ENCODE measurements at places on chromosomes 7 and 10.

DNA sequence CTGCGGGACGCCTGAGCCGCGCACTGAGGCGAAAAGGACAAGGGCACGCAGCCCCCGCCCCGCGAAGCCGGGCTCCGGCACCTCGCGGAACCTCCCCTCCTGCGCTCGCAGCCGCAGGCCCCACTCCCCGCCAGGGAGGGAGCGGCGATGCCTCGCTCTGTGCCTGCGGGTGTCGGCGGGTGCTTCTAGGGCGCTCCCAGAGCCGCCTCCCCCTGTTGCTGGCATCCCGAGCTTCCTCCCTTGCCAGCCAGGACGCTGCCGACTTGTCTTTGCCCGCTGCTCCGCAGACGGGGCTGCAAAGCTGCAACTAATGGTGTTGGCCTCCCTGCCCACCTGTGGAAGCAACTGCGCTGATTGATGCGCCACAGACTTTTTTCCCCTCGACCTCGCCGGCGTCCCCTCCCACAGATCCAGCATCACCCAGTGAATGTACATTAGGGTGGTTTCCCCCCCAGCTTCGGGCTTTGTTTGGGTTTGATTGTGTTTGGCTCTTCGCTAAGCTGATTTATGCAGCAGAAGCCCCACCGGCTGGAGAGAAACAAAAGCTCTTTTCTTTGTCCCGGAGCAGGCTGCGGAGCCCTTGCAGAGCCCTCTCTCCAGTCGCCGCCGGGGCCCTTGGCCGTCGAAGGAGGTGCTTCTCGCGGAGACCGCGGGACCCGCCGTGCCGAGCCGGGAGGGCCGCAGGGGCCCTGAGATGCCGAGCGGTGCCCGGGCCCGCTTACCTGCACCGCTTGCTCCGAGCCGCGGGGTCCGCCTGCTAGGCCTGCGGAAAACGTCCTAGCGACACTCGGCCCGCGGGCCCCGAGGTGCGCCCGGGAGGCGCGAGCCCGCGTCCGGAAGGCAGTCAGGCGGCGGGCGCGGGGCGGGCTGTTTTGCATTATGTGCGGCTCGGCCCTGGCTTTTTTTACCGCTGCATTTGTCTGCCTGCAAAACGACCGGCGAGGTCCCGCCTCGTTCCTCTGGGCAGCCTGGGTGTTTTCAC is 519 bp downstream of the ITGB8 start:
- DNase-seq: peak; percentile 69

DNA sequence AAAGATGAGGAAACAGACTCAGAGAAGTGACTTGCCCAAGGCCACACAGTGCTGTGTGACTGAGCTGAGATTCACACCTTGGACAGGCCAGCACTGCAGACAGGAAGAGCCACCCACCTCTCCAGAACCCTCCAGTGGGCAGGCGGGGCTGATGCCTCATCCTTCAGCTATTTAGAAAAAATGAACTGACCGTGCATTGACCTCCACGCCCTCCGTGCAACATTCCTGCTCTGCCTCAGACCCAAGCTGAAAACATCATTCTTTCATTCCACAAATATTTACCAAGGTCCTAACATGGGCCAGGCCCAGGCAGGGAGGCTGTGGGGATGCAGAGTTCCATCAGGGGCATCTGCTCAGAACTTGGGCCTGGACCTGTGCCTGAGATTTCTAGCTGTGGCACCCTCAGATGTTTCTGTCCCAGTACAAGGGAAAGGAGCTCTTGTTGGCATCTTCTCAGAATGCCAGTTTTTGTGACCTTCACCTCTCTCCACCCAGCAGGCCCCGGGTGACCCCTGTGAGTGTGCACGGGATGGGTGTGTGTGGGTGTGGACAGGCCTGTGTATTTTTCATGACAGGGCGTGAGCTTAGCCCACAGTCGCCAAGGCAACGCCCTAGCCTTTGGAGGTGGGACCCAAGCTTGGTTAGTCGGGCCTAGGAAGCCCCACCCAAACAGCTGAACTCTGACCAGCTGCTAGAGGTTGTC is 6.5 kb downstream of the VSIR start:
- peak; percentile 89 for DNase-seq

DNA sequence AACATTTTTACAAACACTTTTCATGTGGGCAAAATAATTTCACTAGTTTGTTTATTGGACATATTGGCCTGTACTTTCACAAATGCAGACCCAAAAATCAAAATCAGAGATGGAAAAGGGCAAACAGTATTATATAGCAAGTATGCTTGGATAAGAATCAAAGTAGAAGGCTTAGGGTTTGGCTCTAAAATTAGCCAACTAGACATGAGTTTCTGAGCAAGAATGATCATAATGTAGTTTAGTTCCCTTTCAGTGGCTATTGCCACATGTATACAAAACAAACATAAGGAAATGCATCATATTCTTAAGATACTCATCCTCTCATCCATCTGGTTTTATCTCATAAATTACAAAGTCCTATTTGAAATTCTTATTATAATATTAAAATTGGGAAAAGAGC is 132.5 kb downstream of the IMMP2L start:
- no peak for DNase-seq

DNA sequence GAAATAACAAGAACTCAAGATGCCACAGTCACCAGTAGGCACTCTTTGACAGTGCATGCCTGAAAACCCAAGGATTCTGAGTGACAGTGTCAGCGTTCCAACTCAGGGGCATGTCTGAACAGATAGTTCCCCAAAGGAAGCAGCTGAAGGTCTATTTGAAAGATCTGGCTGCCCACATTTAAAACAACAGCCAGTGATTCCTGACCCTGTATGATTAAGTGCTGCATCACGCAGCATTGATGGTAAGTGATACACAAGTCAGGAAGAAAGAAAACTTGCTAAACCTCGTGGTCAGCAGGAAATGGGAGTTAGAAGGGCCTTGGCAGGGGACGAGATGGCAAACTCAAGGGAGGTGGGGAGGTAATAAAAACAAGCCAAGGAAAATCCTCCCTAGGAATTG is 1013.1 kb downstream of the TYW1 start:
- DNase-seq: no peak

GRCh38 chr10:118107040-118107439 is 60.3 kb upstream of the RAB11FIP2 start:
- DNase-seq: no peak

GRCh38 chr10:78516756-78517155 is 483.1 kb downstream of the RPS24 start:
- DNase-seq: peak; percentile 59

DNA sequence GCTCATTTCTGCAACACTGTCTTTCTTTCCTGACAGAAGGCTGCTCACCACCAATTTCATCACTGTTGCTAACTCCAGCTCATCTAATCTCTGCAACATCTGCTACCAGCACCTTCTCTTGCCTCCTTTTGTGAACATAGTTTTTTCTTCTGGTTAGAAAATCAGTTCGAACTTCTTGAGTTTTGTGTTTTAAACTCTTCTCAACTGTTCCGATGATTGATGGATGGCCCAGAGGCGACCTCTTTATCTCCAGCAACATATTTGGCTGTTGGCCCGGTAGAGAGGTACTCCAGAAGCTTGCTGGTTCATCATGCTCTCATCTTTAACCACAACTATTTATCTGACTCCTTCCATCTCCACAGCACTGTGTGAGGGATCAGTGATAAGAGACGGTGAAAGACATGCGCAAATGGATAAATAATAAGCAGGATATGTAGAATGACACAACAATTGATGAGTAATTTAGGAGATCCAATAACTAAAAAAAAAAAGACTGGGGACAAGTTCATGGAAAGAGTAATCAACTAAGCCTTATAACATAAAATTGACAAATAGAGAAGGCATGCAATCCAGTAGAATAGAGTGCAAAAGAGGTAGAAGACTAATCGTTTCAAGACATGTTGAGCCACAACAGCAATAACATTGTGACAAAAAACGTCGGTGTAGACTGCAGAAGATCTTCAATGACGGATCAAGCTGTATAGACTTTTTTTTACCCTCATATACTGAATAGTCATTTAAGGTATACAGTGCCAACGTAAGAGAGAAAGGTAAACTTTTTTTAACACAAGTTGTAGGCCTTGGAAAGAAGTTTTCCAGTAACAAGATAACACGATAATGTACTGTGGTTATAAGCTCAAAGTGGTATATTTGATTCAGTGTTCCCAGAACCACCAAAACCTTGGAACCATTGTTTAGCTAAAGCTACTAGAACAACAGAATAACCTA is 152.2 kb downstream of the CRPPA start:
- DNase-seq: no peak

DNA sequence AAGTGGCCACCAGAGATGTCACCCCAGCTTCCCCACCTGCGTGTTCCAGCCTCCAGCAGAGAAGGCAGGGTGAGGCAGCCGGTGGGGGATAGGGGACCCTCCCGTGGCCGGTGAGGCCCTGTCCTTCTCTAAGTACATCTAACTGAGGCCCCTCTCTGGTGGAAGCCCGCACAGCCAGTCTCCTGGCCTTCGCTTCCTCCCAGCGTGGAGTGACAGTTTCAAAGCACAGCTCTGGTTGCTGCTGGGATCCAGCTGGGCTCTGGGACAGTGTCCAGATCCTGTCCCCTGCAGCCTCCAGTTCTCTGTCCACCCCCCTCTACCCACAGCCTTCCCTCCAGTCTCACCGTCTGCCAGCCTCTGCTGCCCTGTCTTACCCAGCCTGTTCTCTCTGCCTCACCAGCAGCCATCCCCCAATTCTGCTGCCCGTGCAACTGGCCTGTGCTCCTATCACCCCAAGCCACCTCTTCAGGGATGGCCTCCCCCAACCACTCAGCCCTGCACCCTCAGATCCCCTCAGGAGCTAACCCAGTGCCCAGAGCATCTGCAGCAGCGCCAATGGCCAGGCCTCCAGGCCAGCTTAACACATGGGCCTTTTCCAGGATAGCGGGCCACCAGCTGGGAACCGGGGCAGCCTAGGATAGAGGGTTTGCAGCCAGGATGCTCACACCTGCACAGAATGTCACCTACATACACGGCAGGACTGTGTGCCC is 16.3 kb upstream of the SH2B2 start:
- DNase-seq: peak; percentile 70

DNA sequence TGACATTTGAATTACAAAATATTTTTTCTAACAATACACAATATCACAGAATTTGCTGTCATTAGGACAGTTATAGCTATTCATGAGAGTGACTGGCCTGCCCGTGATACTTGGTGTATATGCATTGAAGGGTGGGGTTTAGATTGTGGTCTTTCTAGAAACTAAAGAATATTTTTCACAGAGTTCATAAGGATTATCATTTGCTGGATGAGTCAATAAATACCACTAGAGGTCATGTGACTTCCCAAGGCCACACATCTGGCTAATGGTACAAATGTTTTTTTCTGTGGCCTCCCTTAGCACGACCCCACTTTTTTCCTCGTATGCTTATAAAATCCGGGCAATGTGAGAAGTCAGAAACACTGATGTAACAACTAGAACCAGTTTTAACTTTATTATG is 5.2 kb downstream of the OPTN start:
- DNase-seq: no peak

GRCh38 chr7:125746510-125746909 is 816.9 kb upstream of the POT1 start:
- no peak for DNase-seq

GRCh38 chr7:87506246-87507180 is 31.0 kb upstream of the ABCB4 start:
- peak; percentile 55 for DNase-seq

DNA sequence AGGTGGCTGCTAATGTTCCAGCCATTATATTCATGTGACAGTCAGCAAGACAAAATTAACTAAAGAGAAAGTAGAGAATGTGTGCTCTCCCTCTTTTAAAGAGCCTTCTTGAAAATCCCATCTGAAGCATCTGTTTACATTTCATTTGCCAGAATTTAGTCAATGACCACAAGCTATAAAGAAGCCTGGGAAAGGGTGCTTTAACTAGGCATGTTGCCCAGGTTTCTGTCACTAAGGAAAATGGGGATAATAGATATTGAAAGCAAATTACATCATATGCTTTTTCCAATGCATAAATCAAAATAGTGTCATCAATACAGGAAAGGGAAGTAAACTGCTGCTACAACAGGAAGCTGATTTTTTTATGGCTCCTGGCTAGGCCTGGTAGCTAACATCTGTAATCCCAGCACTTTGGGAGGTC is 67.7 kb downstream of the ELAPOR2 start:
- DNase-seq: peak; percentile 32

DNA sequence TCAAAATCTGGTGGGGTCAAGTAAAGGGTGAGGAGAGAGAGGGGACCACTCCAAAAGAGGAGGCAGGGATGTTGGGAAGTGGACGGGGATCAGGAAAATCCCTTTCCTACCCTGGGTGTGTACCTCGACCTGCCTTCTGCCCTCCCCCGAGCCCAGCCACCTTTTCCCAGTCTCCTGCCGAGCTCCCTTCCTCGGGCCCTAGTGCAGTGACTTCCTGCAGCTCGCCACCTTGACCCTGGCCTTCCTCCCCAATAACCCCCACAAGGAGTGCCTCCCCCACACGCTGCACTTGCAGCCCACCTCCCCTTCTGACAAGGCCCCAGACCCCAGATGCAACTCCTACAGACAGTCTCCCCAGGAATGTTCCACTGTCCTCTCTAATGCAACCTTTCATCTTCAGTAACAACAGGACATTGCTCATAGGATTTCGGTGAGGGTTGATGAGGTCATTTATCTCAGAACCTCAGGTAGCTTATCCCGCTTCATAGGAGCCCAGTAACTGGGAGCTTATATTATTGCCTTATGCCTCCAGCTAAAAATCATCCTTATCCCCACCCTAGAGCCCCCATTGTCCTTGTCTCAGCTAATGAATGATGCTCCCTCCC is 90.1 kb downstream of the MKI67 start:
- no peak for DNase-seq

DNA sequence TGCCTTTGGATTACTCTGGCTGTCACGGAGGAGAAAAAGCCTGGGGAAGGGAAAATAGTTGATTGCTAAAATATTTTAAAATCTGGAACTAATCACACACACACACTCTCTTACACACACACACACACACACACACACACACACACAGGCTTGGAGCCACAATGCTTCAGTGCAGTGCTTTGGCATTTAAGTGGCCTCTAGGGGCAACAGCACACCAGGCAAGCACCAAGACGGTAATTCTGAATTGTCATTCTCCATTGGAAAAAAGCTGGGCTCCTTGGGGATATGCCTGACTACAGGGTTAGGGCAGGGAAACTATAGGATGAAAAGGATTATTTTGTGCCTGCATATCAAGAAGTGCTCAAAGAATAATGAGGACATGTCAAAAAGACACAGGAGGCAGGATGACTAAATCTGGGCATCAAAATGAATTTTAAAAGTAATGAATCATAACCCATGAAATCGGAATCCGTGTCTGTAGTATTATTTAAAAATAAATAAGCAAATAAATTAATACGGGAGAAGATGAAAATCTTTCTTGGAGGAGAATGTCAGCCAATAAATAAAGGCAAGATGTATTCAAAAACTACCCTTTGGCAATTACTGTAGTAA is 30.4 kb upstream of the DDC start:
- DNase-seq: peak; percentile 32

GRCh38 chr7:139673230-139673629 is 104.6 kb downstream of the HIPK2 start:
- DNase-seq: no peak

- DNase-seq: peak; percentile 3
These were observed 1126.4 kb upstream of the GHITM start for GRCh38 chr10:83012866-83013265.

- DNase-seq: no peak
These were observed 229.8 kb upstream of the YAE1 start for GRCh38 chr7:39336442-39336841.

DNA sequence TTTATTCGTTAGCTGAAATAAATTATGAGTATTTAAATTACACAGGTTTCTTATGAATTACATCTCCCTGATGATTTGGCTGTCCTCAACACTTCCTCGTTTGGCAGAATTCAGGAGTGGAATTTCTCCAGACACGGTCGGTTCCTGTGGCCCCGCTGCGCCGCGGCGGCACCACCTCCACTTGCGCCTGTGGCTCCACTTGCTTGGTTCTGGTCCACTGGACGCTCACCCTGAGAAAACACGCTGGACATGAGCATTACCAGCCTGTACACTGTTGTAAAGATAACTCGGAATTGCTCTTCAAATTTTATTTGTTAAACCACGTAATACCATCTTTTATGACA is 85.3 kb downstream of the ZNF33B start:
- no peak for DNase-seq
